ENCODE measurements at places on chromosomes 6 and 20.

GRCh38 chr20:42974347-42974746 is 215.4 kb downstream of the PTPRT start:
- DNase-seq: no peak

- peak; percentile 36 for DNase-seq
Measured at GRCh38 chr6:159692303-159693127, 526 bp downstream of the SOD2 start.

GRCh38 chr6:44499609-44500008 is 112.1 kb downstream of the CDC5L start:
- DNase-seq: no peak

DNA sequence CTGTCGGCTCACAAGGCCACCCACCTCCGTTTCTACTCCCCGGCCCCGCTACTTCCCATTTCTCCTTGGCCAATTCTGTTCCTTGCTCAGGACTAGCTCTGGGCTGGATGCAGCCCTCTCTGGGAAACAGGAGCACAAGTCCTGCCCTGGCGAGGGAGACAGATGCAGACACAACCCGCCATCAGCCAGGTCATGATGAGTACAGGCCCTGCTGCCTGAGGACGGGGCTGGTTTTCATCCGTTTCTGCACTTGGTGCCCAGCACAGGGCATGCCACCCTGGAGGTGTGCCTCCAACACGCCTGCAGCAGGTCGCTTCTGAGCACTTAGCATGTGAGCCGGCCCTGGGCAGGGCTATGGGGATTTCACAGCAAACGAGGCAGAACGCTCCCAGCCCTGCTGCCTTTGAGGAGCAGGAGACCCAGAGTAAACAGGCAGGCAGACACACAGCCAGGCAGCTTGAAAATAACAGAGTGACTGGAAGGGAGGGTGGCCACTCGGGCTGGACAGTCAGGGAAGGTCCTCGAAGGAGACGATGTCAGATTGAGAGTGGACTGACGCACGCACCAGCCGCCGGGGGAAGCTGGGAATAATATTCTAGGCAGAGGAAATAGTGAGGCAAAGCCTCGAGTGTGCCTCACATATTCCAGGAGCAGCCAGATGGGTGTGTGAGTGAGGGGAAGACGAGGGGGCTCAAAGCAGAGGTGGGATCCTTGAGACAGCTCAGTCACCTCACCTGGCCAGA is 21.2 kb upstream of the VSTM2L start:
- DNase-seq: no peak

- no peak for DNase-seq
Measured at GRCh38 chr6:11820821-11821220, 42.2 kb upstream of the ADTRP start.

- DNase-seq: no peak
Measured at GRCh38 chr20:47984437-47984836, 199.2 kb upstream of the SULF2 start.

- no peak for DNase-seq
Measured at GRCh38 chr6:3571836-3572235, 115.0 kb upstream of the SLC22A23 start.

DNA sequence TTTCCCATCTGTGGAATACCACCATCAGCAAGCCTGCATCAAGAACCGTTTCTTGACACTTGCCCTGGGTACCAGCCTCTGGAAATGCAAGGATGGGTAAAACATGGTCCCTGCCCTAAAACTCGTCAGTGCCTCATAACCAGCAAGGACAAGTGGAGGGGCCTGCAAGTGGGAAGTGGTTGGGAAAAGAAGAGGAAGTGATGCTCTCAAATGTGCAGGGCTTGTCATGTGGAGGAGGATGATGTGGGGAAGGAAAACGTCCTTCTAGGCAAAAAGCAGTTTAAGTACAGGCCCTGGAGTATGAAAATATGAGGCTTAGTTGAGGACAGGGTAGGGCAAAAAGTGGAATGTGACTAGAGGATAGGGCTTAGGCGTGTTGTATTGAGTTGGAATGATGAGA is 19.0 kb downstream of the RREB1 start:
- DNase-seq: no peak

DNA sequence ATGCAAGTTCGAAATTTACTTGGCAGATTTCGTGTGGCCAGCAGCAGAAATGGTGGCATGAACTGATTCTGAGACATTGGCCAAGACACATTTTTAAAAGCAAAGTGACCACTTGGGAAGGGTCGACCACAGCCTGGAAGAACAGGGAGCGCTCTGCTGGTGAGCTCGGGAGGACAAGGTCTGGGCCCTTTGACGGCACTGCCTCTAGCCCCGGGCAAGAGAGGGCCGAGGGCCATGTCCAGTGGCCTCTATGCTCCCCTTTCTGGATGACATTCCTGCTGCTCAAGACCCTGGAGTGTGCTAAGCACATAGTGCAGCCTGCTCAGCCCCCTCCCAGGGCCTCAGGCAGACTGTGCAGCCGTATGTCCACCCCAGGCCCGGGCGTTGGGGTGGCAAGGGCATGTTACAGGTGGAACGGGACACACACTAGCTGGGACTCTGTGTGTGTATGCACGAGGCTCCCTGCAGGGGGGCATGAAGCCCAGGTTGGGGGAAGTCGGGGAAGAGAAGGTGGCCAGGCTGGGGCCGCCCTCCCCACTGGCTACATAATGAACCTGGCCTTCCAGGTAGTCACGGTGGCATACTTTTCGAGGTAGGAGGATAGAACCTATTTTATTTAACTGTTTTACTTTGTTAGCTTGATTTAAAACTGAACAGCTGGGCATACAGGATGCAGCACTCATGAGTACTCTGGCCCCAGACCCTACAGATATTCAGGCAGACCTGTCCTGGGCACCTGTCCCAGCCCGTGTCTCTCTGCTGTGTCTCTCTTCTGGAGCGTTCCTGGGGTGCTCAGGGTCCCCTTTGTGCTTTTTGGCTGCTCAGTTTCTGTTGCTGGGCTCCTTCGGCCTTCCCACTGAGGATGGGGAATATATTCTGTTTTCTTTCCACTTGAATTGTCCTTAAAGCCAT is 6.4 kb downstream of the SYNJ2 start:
- DNase-seq: no peak

DNA sequence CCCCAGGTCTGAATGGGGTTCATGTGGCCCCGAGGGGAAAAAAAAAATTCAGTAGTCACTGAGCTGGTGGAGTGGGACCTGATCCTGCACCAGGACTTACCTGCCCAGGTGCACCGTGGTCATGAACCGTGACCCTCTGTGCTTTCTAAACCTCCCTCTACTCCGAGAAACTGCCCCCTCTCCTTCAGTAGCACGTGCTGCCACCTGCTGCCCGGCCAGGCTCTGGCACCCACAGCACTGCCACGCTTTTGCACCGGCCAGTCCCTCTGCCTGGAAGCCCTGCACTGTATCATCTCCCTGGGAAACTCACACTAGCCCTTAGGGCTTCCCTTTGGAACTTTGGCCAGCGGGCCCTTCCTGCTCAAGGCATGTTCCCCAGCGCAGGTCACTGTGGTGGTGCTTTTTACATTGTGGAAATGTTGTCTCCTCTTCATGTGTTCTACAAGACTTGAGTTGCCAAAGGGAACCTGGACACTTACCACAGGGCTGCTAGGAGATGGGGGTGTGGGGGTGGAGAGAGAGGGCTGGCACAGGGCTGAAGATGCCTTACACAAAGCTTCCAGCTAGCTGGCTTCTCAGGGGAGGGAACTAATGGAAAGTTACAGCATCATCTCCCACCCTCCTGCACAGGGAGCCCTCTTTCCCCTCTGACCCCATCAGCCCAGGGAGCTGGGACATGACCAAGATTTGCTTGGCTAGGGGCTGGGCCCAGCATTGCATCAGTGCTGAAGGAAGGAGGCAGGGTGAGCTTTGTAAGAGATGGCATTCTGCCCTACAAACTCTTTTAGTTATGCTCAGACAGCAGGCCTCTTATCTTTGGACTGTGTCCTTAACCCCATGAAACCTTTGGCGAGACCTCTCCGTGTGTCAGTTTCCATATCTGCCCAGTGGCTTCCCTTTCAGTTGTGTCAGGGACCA is 2.5 kb upstream of the PTPRT start:
- DNase-seq: no peak

- DNase-seq: no peak
Measured at GRCh38 chr6:34126419-34126818, 19.5 kb downstream of the GRM4 start.

- no peak for DNase-seq
Measured at GRCh38 chr6:144657691-144658090, 372.6 kb downstream of the UTRN start.

GRCh38 chr6:128580224-128581110 is 60.1 kb upstream of the PTPRK start:
- DNase-seq: no peak

DNA sequence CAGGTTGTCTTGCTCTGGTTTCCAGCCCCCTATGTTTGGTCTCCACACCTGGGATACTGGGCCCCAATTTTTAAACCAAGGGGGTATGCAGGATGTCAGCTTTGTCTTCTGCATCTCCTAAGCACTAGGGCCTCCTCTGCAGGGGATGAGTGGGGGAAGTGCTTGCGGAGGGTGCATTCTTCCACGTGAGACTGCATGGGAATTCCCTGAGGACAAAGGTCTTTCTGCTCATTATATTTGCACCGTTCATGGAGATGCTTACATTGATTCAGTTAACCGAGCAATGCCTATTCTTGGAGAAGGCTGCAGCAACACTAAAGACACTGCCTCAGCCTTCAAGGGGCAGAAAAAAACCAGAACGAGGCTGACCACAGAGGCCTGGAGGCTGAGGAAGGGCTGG is 45.4 kb downstream of the RAB44 start:
- DNase-seq: no peak

- no peak for DNase-seq
Measured at GRCh38 chr6:170113141-170113540, 177.7 kb downstream of the DLL1 start.

GRCh38 chr6:41545247-41545702 is 906 bp upstream of the FOXP4 start:
- no peak for DNase-seq

DNA sequence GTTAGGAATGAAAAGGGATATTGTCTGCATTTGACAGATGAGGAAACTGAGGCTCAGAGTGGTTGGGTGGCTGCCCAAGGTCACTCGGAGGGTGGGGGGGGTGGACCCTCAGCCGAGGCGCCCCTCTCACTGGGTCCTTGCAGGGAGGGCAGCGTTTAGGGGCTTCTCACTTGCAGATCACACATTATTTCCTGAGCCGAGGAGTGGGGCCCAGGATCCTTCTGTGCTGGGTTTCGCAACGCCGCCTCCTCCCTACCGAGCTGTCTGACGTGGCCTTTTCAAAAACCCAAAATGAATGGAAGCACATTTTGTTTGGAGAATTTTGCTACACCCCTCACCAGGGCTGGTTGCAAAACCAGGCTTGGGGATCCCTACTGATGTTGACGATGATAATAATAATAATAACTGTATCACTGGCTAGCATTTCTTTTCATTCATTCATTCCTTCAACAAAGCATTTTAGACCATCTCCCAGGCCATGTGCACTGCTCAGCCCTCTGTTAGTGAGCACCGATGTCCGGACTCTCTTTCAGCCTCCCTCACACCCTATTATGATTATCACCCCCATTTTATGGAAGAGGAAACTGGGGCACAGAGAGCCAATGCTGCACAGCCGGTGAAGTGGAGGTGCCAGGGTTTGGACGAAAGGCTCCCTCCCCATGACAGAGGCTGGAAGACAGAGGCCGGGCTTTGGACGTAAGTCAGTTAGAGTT is 5.2 kb downstream of the DLGAP4 start:
- no peak for DNase-seq

- no peak for DNase-seq
Measured at GRCh38 chr20:44776980-44777379, 31.3 kb downstream of the KCNK15 start.

DNA sequence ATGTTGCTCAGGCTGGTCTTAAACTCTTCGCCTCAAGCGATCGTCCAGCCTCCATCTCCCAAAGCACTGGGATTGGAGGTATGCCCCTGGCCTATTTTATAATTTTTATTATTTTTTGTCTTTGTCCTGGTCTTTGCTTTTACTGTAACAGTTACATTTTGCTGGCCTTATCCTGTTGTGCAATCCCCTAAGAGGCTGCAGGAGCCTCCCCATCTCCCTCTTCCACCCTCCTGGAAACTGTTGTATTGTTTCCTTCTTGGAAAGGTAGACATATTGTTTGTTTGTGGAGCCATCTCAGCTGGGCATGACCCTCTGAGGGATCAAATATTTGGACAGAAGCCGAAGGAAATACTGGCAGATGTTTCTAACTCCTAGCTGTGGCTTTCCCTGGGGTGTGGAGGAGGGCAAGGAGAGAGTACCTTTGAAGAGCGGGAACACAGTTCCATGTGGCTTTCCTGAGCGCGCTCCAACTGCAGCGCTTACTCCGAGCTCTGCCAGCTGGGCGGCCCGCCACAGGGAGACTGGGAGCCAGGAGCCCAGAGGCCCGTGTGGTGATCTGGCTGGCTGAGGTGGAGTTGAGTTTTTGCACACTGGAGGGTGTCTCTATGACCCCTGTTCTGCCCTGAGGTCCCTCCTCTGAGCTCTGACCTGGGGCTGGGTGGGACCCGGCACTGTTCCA is 4.9 kb downstream of the MAPK13 start:
- DNase-seq: no peak

DNA sequence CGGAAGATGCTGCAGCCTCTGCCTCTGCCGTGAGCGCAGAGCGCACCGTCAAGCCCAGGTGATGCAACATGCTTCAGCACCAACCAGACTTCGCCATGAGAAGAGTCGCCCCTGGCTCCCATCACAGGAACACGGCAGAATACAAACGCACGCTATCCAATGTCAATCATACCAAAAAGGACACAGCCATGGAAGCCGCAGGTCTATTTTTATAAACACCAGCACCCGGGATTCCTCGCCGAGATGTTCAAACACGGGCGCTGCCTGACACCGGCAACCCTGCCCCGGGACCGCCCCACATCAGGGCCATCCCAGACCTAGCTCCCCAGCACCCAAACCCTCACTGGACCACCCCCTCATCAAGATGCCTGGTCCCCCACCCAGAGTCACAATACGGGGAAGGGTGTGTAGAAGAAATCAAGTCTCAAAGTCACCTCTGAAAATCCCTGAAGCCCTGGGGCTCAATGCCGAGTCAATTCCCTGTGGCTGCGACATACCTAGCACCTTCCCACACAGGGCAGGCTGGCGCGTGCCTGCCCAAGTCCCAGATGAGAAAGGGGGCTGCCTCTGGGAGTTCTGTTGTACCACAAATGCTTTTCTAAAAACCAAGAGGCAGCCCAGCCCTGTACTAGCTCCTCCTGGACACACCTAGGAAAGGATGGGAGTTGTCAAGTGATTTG is 17.9 kb downstream of the TAF4 start:
- DNase-seq: no peak

- DNase-seq: no peak
Measured at GRCh38 chr6:138250053-138250452, 31.8 kb upstream of the PBOV1 start.

All from stimulated activated CD4-positive, alpha-beta T cell treated with anti-CD3 and anti-CD28 coated beads, Interleukin-12 subunit alpha, Interleukin-12 subunit beta, amount 100 ng/mL, for 48 hours (primary cell).